Stimulated activated effector memory CD8-positive, alpha-beta T cell treated with anti-CD3 and anti-CD28 coated beads, Interleukin-12 subunit alpha, Interleukin-12 subunit beta, amount 100 ng/mL, for 72 hours (primary cell): ENCODE measurements at places on chromosomes 2 and 18.

DNA sequence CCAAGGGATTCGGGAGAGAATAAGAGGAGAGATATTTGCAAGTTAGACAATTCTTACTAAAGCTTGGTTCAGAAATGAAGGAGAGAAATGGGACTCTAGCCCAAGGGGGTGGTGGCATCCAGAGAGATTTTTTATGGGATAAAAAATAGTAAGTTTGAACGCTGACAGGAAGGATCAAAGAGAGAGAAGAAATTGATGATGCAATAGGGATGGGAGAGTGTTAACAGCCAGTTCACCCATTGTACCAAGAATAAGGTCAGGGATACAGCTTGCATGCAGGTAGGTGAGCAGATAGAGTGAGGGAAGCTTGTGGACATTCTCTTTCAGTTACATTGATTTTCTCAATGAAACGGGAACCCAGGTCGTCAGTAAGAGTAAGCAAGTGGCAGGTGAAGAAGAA lies 1.2 kb upstream of the ARHGAP25 start:
- no peak for DNase-seq

DNA sequence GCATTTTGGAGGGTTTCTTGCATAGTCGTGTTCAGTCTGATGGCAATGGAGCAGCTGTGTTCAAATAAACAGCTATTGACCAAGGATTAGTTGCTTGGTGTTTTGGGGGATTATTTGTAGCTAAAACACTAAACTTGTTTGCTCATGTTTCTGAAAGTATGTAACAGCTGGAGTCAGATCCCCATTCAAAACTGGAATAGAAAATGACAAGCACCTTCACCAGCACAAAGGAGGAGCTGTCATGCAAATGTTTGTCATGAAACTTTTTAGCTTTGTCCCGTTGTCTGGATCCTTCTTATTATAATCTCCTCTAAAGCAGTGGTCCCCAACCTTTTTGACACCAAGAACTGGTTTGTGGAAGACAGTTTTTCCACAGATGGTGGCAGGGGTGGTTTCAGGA lies 96.9 kb upstream of the ZNF236 start:
- no peak for DNase-seq

DNA sequence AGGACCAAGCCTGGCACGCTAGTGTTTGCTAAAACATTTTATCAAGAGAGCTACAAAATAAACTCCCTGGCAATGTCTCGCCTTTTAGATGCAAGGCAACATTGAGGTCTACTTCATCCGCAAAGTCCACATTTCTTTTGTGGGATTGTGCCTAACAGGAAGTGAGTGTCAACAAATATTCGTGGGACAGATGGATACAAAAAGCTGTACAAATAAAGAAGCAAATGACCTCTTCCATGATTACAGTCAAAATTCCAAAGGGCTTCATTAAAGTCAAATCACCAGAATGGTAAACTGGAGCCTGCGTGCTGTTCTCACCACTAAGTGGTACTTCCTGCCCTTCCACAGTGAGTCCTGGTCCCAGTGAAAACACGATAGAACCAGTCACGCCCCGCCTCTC lies 40.4 kb downstream of the L3MBTL4 start:
- no peak for DNase-seq

DNA sequence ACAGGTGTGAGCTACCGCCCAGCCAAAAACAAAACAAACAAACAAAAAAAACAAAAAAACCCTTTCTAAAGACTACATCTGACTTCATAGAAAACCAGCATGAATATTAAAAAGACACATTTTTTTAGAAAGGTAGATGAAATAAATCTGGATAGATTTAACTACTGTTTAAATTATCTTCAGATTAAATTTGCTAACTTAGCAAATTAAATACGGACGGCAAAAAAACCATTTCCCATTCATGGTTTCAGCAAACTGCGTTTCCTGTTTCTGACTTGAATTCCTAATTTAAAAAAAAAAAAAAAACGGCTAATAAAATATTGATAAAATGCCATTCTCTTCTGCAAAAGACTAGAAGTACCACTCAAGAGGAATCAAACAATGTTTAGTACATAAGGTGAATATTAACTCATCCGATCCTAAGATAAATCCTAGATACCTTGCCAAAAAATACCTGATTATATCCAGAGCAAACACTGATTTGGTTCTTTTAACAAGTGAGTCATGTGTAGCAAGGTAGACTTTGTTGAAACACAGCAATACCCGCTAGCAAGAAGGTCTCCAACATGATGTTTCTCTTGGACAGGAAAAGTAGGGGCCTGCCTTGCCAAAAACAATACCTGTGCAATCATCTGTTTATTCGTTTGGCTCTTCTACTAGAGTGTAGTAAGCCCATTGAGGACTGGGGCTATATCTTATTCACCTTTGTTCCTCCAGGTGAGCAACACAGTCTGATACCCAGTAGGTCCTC lies 96.2 kb downstream of the BARD1 start:
- DNase-seq: no peak

DNA sequence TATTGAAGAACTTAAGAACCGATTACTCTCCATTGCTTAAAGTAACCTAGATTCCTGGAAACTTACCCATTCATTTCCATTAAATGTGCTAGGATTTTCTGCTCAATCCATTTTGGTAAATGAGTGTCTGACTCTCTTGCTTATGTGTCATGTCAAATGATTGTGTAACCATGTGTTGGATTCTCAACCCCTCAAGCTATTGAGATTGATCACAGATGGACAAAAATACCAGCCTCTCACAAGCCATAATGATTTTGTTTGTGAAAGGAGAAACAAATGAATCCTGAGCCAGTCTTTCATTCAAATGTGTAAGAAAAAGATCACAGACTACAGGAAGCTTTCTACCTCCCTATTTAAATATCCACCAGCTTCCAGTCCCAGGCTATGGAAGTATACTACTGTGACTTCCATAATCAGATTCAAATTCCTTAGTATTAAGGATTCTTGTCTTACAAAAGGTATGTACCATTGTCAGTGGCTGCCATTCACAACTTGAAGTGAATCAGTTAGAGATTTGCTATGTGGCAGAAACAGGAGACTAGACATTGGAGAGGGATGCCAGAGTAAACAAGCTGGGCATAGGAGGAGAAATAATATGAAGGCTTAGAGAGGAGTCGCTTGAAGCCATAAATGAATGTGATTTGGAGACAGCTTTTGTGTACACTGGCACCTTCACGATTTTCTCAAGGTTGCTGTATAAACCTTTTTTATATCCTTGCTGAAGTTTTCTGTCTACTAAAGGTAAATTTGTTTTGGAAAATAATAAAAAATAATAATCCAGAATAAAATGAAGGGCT lies 498.5 kb upstream of the SETBP1 start:
- DNase-seq: no peak

- no peak for DNase-seq
These were observed 41.7 kb upstream of the SLC3A1 start for GRCh38 chr2:44233450-44234128.

GRCh38 chr2:98087447-98088020 lies 567 bp downstream of the VWA3B start:
- no peak for DNase-seq

DNA sequence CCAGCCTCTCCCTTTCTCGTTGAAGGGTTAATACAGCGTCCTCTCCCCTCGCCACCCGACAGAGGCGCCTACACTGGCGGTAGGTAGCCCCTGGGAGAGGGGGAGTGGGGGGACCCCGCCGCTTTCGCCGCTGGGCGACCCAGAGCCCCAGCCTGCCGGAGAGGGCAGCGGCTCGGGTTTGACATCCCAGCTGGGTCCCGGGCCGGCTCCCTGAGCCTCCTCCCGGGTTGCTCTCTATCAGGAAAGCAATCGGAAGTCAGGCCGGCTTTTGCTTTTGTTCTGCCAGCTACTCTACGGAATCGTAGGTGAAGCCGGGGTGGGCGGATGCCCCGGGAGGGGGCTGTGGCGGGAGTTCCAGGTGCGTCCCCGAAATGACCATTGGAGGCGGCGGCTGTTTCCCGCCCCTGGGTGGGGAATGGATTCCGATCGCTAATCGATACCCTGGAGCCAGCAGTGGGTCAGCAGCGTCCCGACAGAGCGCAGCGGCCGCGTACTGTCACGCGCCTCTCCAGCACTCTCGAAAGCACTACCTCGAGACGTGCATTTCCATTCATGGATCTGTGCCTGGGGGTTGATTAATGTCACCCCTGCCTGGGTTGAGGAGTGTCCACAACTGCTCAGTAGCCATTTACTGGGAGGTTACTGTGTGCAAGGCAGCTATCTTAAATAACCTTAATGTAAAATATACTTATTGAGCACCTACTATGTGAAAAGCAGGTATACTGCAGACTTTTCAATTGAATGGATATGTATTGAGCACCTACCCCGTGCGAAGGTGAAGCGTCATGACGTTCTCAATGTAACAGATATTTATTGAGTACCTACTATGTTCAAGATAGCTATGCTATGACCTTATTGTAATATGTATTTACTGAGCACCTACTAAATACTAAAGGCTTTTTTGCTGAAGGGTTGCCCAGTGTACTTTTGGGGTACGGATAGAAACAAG lies 1.1 kb downstream of the MAPK4 start:
- no peak for DNase-seq

- no peak for DNase-seq
These were observed 25.0 kb downstream of the CELF4 start for GRCh38 chr18:37540424-37541138.

DNA sequence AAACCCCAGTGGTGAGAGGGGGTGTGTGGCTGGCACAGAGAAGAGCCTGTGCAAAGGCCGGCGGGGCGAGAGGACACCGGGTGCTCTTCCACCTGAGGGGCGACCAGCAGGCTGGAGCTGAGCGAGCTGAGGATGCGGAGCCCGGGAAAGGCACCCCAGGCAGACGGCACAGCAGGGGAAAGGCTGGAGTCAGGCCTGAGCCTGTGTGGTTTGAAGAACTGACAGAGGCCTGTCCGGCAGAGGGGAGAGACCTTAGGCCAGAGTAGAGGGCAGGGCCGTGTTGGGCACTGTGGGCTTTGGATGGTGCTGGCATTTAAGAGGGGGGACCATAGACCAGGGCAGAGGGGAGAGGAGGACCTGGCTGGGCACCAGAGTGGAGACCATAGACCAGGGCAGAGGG lies 149.8 kb downstream of the RTP5 start:
- DNase-seq: no peak

GRCh38 chr2:68384485-68385107 lies 19.5 kb downstream of the PLEK start:
- DNase-seq: no peak

GRCh38 chr2:67237288-67237687 lies 159.8 kb upstream of the ETAA1 start:
- DNase-seq: no peak

GRCh38 chr2:134425724-134426496 lies 172.0 kb downstream of the MGAT5 start:
- DNase-seq: no peak

DNA sequence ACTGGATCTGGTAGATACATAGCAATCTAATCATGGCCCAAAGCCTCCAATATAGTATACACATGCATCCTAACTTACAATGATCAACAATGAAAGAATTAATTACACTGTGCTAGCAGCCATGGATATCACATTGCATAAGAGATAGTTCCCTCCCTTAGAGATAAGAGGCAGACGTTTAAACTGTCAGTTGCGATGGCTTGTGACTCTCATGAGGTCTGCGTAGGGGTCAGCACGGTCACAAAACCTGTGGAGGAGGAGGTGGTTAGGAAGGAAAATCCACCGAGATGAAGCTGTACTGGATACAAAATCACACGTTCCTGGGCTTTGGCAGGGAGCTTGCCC lies 800 bp upstream of the RALB start:
- DNase-seq: no peak

GRCh38 chr2:134399096-134399495 lies 145.2 kb downstream of the MGAT5 start:
- no peak for DNase-seq

- DNase-seq: no peak
These were observed 95.3 kb upstream of the GLS start for GRCh38 chr2:190785334-190785733.

GRCh38 chr2:96085541-96086355 lies 30.6 kb downstream of the ADRA2B start:
- DNase-seq: no peak

GRCh38 chr18:10194592-10194991 lies 259.8 kb upstream of the APCDD1 start:
- DNase-seq: no peak

DNA sequence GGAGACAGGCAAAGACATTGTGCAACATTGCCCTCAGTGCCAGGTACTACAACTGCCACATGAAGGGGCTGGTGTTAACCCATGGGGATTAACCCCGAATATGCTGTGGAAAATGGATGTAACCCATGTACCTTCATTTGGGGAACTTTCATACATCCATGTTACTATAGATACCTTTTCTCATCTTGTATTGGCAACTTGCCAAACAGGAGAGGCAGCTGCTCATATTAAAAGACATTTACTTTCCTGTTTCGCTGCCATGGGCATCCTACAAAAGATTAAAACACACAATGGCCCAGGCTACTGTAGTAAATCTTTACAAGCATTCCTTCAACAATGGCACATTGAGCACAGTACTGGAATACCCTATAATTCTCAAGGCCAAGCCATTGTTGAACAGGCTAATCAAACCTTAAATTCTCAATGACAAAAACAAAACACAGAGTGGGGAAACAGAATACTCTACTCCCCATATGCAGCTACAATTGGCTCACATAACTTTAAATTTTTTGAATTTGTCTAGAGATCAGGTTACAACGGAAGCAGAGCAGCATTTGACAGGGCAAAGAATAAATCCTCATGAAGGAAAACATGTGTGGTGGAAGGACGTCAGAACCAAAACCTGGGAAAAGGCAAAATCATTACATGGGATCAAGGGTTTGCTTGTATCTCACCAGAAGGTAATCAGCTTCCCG lies 1723.5 kb upstream of the LRRTM1 start:
- DNase-seq: no peak

DNA sequence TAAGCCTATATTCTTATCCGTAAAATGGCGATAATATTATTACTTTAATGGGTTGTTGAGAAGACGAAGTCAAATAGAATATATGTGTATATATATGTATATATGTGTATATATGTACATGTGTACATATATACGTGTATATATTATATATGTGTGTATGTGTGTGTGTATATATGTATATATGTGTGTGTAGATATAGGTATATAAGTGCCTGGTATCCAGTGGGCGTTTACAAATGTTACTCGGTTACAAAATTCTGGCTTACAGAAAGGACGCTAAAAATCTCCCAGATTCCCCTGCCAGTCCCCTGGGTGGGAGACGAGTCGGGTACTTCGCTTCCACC lies 295 bp upstream of the MTX2 start:
- DNase-seq: no peak

DNA sequence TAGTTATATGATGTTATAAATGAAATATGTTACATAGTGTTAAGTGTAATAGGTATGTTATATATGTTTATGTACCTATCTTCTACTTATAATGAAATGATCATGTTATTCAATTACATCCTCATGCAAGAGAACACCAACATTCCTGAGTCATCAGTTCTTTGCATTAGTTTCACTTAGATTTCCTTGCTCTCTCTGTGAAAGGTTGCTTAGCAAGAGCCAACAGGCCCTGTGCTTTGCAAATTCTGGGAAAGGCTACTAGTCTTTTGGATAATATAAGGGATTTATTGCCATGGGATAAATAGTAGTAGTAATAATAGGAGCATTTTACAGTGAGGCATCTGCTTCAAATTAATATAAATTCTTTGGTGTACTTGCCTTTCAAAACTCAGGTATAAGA lies 274.8 kb downstream of the SP3 start:
- DNase-seq: no peak

- DNase-seq: no peak
These were observed 60.0 kb downstream of the RNF144A start for GRCh38 chr2:6977113-6977741.

GRCh38 chr18:37299471-37300304 lies 265.9 kb downstream of the CELF4 start:
- no peak for DNase-seq

GRCh38 chr2:158202161-158202815 lies 100.6 kb downstream of the UPP2 start:
- no peak for DNase-seq

GRCh38 chr2:20570249-20570648 lies 80.6 kb downstream of the HS1BP3 start:
- DNase-seq: no peak
